ENCODE measurements at places on chromosomes 6 and 20.

DNA sequence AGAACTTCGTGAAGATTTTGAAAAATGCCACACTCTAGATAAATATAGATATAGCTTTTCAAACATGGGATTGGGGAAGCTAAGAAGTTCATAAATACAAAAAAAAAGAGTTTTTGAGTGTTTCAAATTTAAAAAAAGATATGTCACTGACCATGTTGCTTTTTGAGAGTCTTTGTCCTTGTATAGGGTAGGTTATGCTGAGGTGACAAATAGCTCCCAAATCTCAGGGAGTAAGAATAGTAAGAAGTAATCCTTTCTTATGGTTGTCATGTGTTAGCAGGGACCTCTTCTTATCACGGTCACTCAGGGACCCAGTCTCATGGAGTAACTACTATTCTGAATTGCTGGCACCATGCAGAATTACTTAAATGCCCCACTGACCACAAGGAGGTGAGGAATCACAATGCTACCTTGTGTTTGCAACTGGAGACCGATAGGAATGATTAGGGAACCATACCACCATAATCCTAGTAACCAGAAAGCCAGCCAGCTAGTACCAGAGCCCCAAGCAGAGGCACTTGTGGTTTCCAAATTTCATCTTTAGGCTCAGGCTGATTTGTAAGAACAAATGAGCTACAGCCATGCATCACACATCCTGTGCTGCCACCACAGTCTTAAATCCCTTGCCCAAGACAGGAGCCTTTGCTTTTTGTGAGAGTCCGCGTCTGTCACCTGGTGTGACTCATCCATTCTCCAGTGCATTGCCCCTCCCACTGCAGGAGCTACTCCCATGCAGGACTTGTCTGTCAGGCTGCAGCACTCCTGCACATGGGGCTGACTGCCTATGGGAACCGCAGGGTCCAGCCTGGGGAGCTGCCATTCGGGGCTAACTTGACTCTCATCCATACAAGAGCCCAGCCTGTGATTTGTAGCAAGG lies 42.4 kb upstream of the ADGRF4 start:
- DNase-seq = peak; percentile 16

DNA sequence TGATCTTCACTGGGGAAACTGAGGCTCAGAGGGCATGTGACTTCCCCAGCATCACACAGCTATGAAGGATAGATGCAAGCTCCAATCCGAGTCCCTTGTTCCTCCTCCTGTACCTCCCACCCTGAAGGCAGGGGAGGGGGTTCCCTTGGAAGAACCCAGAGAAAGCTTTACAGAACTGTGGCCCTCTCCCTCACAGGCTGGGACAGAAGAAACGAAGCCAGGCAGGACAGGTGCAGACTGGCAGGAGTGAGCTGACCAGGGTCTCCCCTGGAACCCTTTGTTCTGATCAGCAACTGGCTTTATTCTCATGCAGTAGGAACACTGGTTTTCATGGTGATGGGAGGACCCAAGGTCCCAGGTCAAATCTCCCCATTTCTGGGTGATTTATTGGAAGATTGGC lies 90.2 kb downstream of the TMEM242 start:
- DNase-seq = no peak

DNA sequence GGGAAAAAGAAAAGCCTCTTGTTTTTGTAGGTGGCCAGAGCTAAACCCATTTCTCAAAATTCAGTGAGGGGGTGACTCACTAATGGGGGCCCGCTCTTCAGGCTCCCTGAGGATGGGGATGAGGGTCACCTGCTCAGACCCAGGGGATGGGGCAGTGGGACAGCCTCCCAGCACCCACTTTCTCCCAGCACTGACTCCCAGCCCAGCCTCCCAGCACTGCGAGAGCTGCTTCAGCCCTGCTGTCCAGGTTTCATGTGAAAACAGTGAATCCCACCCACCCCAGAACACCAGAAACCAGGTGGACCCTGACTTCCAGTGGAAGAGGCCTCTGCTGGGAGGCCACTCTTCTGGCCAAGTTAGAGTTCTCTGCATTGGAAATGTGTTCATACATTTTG lies 362.6 kb downstream of the CDH4 start:
- no peak for DNase-seq

DNA sequence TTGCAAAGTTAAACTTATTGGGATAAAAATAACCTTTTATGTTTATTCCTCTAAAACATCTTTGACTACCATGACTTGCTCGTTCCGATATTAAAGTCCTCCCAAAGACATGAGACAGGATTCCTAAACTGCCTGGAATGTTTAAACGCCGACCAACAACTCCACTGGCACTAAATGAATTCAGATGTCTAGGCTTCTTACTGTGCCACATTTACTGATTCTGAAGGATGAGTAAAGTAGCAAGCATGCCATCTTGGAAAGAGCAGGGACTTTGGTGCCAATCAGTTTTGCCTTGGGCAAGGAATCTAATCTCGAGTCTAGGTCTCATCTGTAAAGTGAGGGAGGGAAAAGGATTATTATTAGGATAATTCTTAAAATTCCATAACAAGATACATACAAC lies 25.3 kb downstream of the MBOAT1 start:
- no peak for DNase-seq

- no peak for DNase-seq
These were observed 104.2 kb downstream of the SYCP2 start for GRCh38 chr20:59829054-59829785.

GRCh38 chr20:25065072-25065624 lies 7.2 kb upstream of the ACSS1 start:
- no peak for DNase-seq

GRCh38 chr6:151757506-151757955 lies 50.0 kb upstream of the ESR1 start:
- DNase-seq = peak; percentile 93

- DNase-seq = no peak
These were observed 1.8 kb downstream of the WRNIP1 start for GRCh38 chr6:2766767-2767656.

DNA sequence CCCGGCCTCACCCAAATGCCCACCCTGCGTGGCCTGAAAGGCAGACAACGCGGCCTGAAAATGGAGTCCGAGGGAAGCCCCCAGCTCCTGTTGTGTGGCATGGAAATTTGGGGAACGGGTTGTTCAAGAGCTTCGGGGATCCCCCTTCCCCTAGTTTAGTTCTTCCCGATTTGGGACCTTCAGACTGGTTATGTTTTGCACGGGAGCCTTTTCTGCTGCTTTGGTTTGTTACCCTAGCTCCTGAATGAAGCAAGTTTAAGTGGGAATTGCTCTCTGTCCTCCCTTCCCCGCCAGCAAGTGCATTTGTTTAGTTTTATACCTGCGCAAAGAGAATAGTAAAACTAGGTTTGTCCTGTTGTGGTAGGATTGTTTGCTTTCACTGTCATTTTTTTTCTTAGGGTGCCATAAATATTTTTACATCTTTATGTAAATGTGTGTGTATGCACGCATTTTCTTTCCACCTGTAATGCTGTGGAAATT lies 604 bp downstream of the SH3BGRL2 start:
- DNase-seq = no peak

DNA sequence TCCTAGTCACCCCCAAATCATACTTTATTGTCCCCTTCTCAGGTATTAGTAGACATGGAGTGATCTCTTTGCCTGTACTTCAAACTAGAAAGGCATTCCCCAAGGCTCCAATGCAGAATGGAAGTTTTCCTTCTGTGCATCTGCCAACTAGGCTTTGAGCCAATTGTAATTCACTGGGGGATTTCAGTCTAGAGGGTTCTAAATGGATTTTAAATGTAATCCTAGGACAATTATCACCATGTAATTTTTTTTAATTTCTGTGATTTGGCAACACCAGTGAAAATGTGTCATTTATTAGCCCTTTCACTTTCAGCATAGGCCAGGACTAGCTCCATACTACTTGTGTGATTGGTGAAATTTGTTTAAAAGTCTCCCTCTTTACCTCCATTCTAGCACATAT lies 557.6 kb upstream of the MARCKS start:
- DNase-seq = no peak

- DNase-seq = no peak
These were observed 3.7 kb downstream of the AK9 start for GRCh38 chr6:109687271-109687761.

GRCh38 chr6:139446138-139446715 lies 71.8 kb upstream of the CITED2 start:
- no peak for DNase-seq

DNA sequence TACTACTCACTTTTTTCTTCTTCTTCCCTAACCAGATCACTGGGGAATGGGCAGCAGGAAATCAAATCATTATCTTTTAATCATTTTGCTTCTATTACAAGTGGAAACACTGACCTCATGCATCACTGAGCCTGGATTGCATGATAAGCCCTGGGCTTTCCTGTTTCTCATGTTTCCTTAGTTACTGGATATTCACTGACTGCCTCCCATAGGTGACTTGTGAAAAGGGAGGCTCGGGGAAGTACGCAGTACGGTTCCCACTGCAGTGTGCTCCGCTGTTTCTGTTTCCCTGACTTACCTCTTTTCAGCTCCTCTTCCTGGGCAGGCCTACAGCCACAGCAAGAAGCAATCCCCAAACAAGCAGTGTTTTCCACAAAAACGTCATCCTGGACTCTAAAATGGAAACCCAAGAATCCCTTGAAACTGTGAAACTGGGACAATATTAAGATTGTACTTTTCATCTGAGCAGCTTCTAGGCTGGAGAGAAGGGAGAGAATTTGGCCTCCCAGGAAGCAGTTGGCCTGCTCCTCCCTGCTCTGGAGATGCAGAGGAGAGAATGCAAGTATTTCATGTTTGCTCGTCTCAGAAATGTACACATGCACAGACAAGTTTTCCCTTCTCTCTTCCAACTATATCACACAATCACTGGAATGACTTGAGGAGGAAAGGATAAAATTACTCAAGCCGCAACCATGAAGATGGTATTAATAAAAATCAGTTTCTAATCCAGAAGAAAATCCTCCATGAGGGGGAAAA lies 13.1 kb downstream of the BTNL2 start:
- DNase-seq = peak; percentile 16

DNA sequence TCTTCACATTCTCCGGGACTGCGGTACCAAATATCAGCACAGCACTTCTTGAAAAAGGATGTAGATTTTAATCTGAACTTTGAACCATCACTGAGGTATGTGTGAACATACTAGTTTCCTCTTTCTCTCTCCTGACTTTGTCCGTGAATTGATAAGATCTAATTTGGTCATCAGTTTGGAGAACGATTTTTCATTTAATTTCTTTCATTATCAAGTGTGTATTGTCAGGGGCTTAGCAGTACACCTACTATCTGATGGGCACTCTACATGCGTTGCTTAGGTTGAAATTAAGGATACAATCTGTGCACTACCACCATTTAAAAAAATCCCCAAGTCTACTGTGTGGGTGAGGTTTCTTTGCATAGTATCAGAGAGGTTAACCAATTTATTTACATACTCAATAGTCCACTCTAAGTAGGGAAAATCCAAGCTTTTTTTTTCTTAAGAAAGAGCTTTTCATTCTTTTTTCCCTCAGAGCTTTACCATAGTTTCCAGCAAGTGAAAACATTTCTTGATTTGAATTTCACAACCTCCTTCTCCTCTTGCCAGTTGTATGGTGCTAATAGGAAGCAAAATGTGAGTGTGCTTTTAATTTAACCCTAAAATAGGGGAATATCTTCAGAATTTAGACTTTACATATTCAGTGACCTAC lies 105.4 kb upstream of the ESR1 start:
- peak; percentile 15 for DNase-seq

DNA sequence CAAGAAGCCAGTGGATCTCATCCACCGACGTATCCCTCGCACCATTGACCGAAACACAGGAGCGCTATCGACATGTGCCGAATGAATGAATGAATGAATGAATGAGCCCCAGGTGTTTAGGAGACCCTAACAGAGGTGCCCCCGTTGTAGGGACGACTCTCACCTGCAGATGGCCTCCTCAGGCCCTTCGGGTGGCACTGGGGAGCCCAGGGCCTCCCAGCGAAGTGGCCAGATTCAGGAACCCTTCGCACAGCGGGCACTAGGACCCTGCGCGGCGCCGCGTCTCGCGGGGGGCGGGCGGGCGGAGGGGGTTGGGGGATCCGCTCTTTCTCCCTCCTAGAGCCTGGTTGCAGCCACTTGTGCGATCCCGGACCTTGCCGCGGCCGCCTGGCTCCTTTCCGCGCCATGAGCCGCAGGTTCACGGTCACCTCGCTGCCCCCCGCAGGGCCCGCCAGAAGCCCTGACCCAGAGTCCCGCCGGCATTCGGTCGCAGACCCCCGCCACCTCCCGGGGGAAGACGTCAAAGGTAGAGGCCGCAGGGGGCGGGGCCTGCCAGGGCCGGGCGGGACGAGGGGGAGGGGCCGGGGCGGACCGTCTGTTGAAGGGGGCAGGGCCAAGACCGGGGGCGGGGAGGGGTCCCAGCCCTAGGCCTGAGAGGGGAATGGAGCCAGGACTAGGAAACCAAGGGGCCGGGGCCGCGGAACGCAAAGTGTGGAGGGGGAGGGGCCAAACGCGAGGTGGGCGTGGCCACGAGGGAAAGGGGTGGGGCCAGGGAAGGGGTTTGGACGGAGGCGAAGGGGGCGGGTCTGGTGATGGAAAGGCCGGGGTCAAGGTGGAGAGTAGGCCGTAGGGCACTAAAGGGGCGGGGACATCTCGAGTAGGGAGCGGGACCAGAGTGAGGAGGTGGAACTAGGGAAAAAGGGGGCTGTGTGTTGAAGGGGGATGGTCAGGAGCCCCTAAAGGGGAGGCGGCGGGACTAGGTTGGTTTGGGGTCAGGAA lies 7.4 kb upstream of the SLC12A5 start:
- DNase-seq = peak; percentile 51

DNA sequence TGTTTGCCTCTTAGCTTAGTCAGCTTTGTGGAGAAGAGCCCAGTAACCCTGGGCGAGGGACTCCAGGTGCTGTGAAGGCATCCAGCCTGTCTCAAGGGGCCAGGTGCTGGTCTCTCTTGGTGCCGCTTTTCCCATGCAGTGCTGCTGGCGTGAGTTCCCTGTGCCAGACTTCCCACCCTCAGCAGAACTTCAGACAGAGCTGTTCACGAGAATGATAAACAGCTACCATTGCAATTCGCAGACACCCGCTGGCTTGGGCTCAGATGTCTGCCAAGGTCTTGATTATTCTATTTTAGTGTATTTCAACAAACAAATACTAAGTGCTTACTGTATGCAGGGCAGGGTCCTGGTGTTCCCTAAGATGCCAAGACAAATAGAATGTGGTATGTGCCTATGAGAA lies 57.7 kb downstream of the RNF217 start:
- DNase-seq = no peak

GRCh38 chr20:4677846-4678245 lies 43.9 kb upstream of the PRND start:
- DNase-seq = no peak

DNA sequence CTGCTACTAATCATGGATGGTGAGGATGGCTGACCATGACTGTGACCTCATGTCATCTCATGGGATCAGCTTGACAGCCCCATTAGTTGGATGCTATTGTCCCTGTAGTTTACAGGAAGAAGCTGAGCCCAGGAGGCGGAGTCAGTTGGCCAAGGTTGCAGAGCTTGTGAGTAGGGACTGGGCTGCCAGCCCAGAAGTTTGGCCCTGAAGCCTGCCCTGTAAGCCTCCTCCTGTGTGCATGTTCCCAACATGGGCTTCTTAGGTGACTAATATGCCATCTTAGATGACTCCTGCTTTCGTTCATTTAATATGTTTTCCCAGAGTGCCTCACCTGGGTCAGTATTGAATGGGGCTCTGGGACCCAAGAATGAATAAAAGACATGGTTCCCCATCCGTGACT lies 6.9 kb downstream of the EDN3 start:
- DNase-seq = no peak

Measured in GM12865 (cell line).